GF-D8 (cell line): ENCODE measurements at places on chromosomes 2 and 18.

- no peak for DNase-seq
Measured at GRCh38 chr2:38375696-38376345, 1.3 kb downstream of the ATL2 start.

DNA sequence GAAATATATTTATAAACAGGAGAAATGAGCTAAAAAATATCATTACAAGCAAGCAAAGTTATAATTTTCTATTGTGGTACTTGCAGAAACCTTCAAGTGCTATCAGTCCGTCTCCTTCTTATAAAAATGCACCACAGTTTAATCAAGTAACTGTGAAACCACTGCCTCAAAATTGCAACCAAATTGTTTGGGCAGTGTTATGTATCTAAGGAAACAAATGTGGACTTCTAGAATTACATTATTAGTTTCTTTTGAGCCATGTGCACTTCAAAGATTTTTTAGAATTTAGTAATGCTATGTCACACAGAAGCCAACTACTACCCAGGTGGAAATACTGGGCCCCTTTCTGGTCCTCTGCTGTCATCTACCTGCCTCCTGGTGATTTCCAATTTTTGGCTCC, 495.6 kb downstream of the NYAP2 start:
- no peak for DNase-seq

DNA sequence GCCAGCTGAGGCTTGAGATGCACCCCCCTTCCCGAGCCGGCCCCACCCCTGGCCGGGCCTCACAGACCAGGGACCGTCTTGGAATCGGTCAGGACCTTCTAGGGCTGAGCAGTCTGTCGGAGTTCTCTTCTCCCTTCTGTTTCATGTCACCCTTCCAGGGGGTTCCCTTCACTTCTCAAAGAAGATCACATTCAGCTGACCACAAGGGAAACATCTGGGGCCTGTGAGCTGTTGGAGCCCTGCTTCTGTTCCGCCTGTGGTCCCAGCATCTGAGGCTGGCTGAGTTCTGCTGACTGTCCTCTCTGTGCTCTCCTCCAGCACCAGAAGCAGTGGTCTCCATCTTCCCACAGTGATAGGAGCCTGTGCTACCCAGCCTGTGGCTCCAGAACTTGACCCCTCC, 106.5 kb downstream of the SEPTIN10 start:
- DNase-seq, result no peak

GRCh38 chr2:11583840-11584524, 50.1 kb downstream of the GREB1 start:
- DNase-seq, result no peak

DNA sequence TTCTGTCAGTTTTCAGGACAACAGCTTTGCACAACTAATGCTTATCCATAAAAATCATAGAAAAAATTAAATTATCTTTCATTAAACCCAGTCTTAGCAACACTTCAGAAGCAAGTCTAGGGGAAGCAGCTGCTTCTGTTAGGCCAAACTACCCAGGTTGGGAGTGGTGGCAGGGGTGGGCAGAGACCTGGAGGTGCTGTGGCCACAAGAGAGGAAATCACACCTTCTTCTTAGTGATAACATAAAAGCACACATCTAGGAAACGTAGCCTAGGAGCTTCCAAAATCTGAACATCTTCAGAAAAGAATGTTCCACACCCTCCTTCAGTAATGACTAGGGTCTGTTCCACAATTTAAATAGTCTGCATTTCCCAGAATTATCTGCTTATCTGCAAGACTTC, 32.3 kb upstream of the FRZB start:
- DNase-seq, result no peak

GRCh38 chr2:8333177-8333831, 348.6 kb upstream of the ID2 start:
- no peak for DNase-seq

DNA sequence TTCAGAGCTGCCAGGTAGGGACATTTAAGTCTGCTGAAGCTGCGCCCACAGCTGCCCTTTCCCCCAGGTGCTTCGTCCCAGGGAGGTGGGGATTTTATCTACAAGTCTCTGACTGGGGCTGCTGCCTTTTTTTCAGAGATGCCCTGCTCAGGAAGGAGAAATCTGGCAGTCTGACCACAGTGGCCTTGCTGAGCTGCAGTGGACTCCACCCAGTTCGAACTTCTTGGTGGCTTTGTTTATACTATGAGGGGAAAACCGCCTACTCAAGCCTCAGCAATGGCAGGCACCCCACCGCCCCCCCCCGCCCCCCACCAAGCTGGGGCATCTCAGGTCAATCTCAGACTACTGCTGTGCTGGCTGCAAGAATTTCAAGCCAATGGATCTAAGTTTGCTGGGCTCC, 458.1 kb upstream of the RAB12 start:
- no peak for DNase-seq

DNA sequence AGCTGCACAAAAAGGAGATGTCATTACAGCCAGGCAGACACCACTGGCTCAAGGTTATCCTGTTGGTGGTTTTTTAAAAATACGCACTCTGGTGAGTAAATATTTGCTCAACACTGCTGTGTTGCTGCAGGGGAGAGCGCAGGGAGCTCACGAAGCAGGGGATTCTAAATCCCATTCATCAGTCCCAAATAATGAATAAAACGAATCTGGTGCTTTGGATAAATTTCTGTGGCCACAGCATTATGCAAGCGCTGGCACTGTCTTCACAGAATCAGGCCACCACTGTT, 256.2 kb downstream of the HDAC4 start:
- DNase-seq, result no peak

GRCh38 chr18:27540111-27540510, 355.0 kb upstream of the CHST9 start:
- DNase-seq, result no peak

- no peak for DNase-seq
Measured at GRCh38 chr2:219578811-219579613, 6.9 kb downstream of the INHA start.

GRCh38 chr2:113692698-113693428, 63.6 kb downstream of the SLC35F5 start:
- no peak for DNase-seq

GRCh38 chr2:25521665-25522387, 151.6 kb downstream of the DTNB start:
- DNase-seq, result peak; percentile 37

DNA sequence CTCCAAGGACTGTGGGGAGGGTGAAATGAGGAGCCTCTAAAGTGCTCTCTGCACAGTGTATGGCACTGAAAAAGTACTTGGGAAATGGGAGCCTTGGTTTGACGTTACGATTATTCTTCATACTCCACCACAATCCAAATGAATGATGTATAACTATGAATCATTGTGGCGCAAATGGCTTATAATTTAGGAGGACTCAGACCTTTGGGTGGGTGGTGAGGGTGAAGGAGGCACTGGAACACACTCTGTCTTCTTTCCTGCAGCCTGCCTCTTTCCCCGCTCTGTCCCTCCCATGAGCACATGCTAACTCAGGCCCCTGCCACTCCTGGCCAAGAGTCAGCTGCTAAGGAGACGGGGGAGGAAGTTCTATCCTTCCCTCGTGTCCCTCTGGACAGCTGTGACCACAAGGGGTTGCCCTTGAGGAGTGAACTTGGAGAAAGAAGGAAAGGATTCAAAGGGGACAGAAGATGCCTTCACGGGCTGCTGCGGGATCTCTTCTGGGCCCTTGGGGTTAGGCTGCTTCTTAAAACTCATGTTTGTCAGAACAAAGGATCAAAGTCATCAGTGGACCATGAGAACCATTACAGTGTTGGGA, 36.5 kb downstream of the POLR1A start:
- no peak for DNase-seq

DNA sequence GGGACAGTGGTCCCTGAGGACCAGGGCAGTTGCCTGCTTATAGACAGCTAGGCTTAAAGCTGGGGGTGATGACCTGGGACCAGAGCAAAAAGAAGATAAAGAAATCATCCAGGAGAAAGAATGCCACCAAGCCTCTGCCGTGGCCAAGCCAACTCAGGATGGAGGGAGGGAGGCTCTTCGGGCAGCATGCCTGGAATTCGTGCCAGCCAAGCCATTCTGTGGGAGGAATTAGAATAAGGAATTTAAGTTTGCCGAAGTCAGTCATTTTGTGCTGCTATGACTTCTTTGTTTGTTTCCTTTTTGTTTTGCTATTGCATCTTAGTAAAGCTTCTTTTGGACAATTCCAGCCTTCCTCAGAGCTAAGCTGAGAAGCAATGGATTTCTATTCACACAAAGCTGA, 124.1 kb downstream of the EN1 start:
- DNase-seq, result no peak

DNA sequence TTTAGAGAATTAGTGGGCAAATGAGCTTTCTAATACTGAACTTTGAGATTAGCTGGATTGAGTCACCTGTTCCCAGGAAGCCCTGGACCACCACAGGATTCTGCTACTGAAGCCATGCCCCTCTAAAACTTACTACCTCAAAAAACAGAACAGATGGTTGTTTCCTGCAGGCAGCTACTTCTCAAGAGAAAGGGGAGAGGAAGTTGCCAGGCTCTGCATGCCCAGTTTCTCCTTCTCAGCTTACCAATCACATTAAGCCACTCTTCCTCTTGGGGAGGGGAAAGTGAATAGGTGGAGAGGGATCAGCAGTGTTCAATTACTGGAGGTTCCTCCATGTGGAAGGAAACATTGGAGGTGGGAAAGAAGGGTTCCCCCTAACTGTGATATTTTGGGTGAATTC, 24.9 kb upstream of the C1GALT1C1L start:
- DNase-seq, result no peak

DNA sequence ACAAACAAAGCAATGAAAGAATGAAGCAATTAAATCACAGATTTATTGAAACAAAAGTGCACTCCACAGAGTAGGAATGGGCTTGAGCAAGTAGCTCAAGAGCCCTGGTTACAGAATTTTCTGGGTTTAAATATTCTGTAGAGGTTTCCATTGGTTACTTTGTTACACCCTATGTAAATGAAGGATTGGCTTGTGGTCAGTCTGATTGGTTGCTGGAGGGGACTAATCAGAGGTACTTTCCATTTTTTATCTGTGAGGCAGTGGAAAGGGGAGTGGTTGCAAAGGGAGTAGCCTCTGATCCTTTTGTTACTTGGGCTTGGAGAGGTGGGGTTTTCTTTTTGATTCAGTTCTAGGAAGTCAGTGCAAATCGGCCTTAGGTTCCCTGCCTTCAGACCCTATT, 253.3 kb downstream of the ARL6IP6 start:
- DNase-seq, result no peak
